ENCODE measurements at places on chromosomes 7 and 10.
A peak's percentile ranks its signal among the peaks of the same experiment; 100 is the strongest.

DNA sequence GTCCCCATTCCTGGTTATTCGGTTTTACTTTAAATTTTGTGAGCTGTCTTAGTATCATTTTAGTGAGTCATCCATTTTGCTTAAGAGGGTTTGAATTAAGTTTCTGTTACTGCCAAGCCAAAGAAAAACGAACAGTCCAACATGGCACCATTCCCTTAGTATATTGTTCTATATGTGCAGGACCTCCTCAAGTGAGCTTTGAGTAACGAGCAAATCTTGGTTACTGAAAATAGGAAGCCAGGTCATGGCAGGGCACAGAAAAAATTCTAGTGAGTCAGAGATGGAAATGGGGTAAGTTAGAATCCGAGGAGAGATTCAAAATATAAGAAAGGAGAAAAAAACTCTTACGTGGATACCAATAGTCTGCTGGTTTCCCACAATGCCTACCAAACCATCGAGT is 292.9 kb downstream of the BAMBI start:
- DNase-seq: no peak

DNA sequence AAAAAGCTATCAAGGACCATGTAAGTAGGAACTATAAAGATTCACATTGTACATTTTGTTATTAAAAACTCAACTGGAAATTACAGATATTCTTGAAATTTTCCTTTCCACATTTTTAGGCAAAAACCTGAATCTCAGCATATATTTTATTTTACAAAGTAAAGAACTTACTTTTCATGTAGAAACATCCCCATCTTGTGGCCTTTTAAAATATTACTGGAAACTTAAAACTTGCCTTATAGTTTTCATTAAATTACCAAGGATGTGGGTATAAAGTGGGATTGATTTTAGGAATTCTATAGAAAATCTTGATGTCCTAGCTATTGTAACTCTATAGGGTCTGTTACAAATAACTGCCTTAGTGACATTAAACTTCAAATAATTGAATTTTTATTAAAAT is 10.6 kb downstream of the DBF4 start:
- DNase-seq: no peak

DNA sequence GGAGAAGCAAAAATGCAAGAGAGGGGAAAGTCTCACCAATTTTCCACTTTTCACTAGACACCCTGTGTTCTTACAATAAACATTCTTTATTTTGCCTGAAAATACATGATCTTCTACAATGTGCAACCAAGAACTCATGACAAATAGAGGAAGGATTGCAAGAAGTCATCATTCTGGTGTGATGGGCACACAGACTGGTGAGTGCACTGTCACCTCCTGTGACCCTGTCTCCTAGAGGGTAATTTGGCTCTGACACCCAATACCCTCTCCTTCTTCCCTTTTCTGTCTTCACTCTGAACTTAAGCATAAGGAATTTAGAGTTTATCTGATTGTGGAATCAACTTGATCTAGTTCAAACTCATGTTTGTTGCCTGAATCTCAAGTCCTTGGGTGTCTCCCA is 153.7 kb downstream of the SH2D4B start:
- DNase-seq: no peak

- no peak for DNase-seq
These were observed 82.4 kb downstream of the ADARB2 start for GRCh38 chr10:1654811-1655356.

DNA sequence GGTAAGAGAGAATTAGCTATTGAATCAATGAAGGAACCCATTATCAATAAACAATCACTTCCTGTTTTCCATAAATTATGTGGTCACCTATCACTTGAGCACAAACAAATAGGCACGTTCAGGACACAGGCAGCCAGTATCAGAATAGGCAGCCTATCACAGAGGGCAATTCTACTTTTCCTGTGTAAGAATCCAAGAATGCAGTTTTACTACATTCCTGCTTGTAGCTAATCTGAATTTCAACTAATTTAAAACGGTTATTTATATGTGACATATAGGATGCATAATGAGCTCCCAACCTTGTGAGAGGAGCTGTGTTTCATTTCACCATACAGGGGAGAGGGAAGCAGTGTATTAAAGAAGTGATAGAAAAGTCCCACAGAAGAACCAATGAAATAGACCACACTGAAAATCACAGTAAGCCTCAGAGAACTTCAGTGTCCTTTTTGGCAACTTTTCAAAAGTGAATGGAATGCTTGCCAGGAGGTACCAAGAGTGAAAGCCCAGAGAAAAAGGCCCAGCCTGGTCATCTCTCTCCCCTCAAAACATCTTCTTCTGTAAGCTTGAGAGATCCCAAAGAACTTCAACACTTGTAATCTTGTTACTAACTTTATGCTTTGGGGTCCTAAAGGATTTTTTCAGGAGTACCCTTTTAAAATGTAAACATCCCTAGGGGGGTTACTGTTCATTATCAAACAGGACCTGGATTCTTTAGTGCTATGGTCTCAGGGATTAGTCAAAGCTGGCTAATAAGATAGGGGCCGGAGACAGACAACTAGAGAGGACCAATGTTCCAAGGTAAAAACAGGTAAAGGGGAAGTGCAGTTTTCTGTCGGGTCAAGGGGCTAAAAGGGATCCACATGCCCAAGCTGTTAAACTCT is 1.3 kb downstream of the IMMP2L start:
- no peak for DNase-seq

DNA sequence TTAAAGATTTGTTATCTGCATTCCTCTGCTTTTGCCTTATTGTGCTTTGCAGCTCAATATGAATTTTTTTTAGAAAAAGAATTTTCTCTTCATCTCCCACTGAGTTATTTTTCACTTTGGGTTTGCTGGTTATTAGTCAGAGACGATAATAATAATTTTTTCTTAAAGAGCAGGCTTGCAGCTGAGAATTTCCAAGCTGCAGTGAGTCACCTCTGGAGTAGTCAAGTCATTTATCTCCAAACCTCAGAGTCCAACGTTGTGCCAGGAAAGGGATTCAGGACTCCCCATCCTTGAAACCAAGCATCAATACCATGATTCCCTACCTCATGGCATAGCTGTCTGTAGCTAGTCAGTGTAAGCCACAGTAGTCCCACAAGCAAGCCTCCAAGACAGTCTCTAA is 15.2 kb upstream of the EGR2 start:
- no peak for DNase-seq

GRCh38 chr7:151007469-151007898 is 16.7 kb downstream of the NOS3 start:
- no peak for DNase-seq

DNA sequence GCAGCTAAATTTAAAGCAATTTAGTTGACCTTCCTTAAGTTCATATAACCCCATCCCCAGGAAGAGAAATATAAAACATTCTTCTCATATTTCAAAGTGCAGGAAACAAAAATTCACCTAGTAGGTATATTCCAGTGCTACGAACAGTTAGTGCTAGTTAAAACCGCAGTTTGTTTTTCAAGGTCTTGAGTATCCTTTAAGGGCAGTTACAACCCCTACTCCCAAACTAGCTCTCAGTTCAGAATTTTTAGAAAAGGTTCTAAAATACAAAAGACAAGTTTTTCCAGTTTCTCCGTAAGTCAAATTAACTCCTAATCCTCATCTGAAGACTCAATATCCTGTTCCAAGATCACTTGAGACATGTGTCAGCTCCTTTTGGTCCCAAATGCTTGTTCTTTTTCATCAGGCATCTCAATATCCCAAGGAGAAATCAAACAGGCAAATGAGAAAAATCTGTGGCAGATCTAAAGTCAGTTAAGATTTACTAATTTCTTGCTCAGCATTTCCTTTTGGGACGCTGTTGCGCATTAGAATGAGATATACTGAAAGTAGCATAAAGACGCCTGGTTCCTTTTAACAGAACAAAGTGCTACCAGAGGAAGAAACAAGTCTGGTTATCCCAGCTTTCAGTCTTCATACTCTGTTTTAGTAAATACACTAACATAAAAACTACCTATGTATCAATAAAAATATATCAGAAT is 51.8 kb downstream of the ARHGAP12 start:
- DNase-seq: no peak

GRCh38 chr10:5488272-5489161 is 10.9 kb downstream of the CALML5 start:
- no peak for DNase-seq

DNA sequence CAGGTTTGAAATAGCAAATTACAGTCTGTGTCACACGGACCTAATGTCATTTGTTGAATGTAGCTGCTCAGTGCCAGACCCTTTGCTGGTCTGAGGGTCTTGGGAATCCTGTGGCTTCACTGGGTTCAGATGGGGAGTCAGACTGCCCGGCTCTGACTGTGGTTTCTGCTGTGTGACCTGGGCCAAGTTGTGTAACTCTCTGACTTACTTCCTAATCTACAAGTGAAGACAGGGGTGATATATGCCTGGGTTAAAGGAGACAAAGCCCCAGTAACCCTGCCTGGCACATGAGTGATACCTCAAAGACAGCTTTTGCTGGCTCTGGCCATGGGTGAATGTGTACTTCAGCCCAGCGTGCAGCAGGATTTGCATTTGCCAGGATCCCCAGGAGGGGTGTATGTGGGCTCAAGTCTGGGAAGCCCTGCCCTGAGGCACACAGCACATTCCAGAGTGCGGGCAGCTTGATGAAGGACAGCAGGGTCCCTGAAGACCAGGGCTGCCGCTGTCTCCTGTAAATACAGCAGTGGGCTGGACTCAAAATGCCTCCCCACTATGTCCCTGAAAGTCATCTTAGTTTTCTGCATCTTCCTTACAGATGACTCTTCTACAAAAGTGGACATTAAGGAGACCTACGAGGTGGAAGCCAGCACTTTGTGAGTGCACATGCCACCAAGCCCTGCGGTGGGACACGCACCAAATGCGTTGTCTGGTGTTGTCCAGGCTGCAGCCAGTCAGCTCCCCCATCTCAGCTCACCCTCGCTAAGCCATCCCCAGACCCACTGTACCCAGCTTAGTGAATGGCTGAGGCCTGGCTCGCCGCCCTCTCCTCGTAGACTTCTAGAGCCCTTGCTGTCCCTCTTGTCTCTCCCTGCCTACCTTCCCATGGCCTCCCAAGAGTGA is 16.4 kb downstream of the NACAD start:
- no peak for DNase-seq

DNA sequence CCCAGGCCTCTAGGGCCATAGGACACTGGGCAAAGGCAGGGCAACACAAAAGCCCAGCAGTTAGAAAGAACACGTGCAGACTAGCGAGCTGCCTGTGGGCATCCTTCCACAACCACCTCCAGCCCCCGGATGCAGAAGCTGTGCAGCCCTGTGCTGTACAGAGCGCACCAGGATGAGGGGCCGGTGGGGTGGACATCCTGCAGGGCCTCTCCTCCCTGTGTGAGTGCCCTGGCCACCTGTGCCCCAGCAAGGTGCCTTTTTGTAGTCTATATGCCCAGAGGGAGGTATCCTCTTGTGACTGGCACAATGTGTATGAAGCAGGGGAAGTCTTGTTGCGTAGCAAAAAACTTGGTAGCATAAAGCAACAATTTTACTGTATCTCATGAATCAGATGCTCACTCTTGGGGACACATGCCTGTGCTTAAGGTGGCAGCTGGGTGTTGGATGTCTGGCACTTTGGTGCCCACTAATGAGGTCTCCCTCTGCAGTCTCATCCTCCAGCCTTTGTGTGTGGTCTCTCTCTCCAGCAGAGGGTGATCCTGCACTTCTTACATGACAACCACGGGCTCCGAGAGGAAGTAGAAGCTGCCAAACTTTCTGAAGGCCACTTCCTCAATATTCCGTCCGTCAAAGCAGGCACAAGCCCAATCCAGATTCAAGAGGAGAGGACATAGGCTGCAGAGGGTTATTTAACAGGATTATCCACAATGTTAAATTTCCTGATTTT is 8.7 kb downstream of the NCAPG2 start:
- DNase-seq: peak; percentile 76

- DNase-seq: no peak
These were observed 12.9 kb downstream of the BHLHA15 start for GRCh38 chr7:98223898-98224700.

DNA sequence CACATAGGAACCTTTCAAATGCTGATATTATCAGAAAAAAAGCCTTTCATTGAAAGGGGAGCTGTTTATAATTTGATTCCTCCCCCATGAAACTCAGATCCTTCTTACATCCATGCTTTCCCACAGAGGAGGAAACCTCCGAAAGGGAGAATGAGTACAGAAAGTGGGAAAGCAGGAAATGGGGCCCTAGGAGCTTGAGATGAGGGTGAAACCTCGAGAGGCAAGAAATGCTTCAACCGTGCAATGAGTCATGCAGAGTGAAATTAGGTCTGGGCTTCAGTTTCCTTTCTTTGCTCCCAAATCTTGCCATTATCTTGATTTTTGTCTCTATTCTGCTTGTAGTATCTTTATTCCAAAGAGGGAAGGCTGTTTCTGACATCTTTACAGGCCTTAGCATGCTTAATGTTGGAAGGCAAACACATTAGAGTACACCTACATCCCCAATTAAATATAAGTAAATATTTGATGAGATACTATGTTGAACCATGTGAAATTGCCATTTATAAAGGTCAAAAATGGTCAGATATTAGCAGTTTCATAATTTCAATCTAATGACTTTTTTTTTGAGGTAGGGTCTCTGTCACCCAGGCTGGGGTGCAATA is 79.1 kb downstream of the NAMPT start:
- DNase-seq: no peak

GRCh38 chr10:68133523-68133922 is 24.2 kb downstream of the MYPN start:
- no peak for DNase-seq

DNA sequence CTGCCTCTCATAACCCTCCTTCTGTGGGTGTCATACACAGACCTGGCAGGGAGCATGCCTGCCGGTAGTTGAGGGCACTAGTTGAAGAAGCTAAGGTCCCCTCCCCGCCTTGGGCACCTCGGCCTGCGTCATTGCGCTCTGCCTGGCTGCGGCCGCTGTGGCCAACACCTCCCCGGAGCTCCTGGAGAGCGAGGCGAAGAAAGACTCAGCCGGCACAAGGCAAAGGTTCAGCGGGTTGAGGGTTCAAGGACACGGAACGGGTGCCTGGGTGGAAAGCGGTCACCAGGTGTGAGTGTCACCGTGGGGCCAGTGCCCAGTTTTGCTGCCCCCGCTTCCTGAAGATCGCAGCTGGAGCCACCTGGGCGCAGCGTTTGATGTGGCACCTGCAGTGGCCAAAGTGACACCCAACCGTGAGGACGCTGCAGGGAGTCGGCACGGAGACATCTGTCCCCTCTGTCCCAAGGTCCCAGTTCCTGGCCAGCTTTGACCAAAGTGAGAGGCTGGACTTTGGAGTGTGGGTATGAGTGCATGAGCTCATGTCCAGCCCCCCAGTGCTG is 14.8 kb upstream of the ZNF735 start:
- DNase-seq: no peak

- DNase-seq: no peak
These were observed 36.0 kb downstream of the CCNY start for GRCh38 chr10:35372329-35372728.

- no peak for DNase-seq
These were observed 534.0 kb downstream of the DNAJB6 start for GRCh38 chr7:157870644-157871290.

GRCh38 chr10:70432561-70433263 is 8.8 kb downstream of the NODAL start:
- no peak for DNase-seq

- DNase-seq: no peak
These were observed 8.7 kb downstream of the RASGEF1A start for GRCh38 chr10:43258211-43258561.

DNA sequence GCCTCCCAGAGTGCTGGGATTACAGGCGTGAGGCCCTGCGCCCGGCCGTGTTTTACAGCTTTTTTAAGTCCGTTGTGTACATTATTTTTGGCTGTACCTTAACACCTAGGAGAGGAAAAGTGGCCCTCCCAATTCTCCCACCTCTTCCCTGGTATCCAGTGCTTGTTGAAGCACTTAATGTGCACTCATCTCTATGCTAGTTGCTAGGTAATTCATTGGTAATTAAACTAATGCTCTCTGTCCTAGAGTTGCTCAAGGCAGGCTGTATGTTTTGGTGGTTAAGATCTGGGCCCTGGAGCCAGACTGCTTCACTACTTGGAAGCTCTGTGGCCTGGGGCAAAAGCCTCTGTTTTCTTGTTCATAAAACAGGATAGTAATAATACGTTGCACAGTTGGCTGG is 19.6 kb downstream of the AVPI1 start:
- DNase-seq: no peak
